GM23338 (cell line): ENCODE measurements at places on chromosomes 11 and 22.
A peak's percentile ranks its signal among the peaks of the same experiment; 100 is the strongest.

GRCh38 chr11:47715082-47715669 is at the start of gene AGBL2:
TSS of gene AGBL2 (minus strand) at chr11:47715369. CDS start at chr11:47714650, 719 bp downstream.
- H3K36me3 ChIP-seq: peaks cover 34% of the 10 kb centered on the region
- peak; percentile 94 for DNase-seq
- H3K27me3 ChIP-seq: no peaks in the 10 kb centered on the region

- H3K4me3 ChIP-seq: no peak overlapping the region
- H3K27ac ChIP-seq: no peak overlapping the region
- H3K4me1 ChIP-seq: no peaks in the 10 kb centered on the region
- no peaks in the 10 kb centered on the region for H3K27me3 ChIP-seq
- peaks cover 7% of the 10 kb centered on the region; the same call in 1 of the 2 replicates for H3K36me3 ChIP-seq
Observed at GRCh38 chr22:20580179-20580578, 72.8 kb downstream of the MED15 start.

- no peaks in the 10 kb centered on the region for H3K4me1 ChIP-seq
- H3K36me3 ChIP-seq: no peaks in the 10 kb centered on the region
- H3K27me3 ChIP-seq: no peaks in the 10 kb centered on the region
- no peak overlapping the region for H3K27ac ChIP-seq
Observed at GRCh38 chr11:99893811-99894210, 793.3 kb upstream of the ARHGAP42 start.

- DNase-seq: peak; percentile 87
- H3K27me3 ChIP-seq: peaks cover 28% of the 10 kb centered on the region
- H3K4me1 ChIP-seq: peaks cover 22% of the 10 kb centered on the region
- no peak overlapping the region for H3K4me3 ChIP-seq
Observed at GRCh38 chr11:111604392-111605009, 2.3 kb downstream of the SIK2 start.

DNA sequence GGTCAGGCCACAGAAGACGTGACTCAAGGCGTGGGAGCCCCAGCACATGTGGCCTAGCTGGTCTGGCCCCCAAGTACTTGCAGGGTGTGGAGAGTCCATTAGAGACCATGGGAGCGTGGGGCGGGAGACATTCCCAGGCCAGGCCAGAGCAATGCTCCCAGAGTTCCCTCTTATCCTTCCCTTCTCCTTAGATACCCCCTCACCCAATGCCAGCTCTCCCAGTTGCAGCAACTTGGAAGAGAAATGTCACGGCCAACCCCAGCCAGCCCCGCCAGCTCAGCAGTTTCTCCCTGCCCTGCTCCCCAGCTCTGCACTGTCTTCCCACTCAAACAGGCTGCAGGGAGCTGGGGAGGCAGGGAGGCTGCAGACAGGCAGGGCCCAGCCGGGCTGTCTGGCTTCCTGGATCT is 65.4 kb upstream of the TSPAN18 start:
- no peak overlapping the region for H3K27ac ChIP-seq
- H3K27me3 ChIP-seq: no peaks in the 10 kb centered on the region
- no peak overlapping the region for H3K4me3 ChIP-seq
- no peaks in the 10 kb centered on the region for H3K4me1 ChIP-seq
- no peaks in the 10 kb centered on the region for H3K36me3 ChIP-seq

GRCh38 chr11:134258577-134258976 is 5.2 kb downstream of the ACAD8 start:
- H3K4me1 ChIP-seq: peaks cover 11% of the 10 kb centered on the region
- H3K4me3 ChIP-seq: no peak overlapping the region
- H3K36me3 ChIP-seq: peaks cover 42% of the 10 kb centered on the region
- no peak overlapping the region for H3K27ac ChIP-seq
